T-helper 1 cell (primary cell): ENCODE measurements at places on chromosomes 7 and 10.

DNA sequence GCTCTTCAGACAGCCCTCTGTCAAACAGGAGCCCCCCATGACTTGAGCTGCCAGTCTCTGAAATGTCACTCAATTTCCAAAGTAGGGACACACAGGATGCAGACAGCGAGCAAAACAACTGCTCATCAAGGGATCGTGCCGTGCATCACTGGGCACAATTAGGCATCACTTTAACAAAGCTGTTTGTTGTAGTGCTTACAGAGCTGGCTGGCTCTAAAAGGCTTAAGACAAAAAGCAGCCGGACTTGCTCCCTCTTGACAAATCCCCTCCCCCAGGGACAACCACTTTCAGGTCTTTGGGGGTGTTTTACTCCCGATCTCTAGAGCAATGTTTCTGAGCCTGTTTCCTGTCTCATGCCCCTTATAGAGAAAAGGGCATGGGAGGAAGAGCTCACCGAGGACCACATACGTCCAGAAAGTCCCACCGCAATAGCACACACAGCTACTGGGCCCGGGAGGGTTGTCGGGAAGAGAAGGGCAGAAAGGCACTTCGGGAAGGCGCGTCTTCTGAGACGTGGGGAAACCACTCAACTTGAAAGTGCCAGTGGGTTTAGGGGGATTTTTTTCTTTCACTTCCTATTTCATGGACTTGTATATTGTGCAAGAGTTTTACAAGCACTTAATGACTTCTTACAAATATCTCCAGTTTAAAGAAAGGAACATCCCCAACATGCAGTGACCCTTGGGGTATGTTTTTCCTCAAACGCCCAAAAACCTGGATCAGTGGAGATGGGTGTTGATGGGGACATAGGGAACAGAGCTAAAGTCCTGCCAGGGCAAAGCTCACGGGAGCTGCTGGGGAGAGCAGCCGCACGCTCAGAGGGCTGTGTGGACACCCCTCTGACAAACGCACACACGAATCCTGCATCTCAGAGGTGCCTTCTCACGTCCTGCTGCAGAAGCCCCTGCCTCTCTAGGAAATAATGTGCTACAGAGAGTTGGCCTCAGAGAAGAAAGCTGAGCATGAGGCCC, 27.1 kb downstream of the LRRC20 start:
- no peak for DNase-seq

- no peak for DNase-seq
Observed at GRCh38 chr10:114276671-114277070, 37.6 kb downstream of the VWA2 start.

DNA sequence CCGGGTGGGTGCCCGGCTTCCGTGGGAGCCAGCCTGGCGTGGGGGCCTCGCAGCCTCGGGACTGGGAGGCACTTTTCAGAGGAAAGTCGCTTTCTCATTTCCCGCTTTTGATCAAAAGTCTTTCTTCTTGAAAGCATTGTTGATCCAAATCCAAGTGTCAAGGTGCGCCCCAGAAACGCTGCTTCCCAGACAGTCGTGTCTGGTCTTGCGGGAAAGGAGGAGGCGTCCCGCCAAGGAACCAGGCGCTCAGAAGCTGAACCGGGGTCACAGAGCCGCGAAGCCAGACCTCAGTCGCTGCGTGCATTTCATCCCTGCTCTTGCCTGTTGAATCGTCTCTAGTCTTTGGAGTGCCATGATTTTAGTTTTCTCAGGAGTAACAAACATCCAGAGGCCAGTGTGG, 1.1 kb upstream of the BNIP3 start:
- DNase-seq = no peak

DNA sequence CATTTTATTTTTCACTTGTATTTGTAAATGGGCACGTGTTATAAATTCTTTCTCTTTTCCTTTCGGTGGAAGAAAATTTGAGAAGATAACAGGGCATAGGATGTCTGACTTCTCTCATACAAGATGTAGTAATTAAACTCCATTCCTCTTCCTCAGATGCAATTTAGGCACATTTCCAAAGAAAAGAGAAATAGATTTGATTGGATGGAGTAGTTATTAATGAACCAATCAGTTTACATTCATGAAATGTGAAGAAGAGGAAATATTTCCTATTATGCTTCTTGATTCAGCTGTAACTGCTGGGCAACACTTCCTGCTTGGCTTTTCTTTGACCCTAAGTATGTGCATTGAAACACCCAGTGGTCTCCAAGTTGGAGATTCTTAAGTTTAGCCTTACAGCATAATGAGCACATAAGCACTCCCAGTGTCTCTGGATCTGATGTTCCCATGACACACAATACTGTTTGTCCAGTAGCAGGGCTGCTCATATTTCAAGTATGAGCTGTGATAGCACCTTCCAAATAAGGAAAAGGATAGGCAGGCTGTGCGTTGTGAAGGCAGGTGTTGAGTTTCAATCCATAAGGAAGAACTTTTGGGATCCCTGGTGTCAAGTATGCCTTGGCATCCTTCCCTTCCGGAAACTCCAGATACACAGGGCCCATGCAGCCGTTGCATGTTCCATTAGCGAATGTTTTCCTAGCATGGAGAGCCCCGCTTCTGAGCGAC, 33.4 kb upstream of the COBL start:
- DNase-seq = no peak

DNA sequence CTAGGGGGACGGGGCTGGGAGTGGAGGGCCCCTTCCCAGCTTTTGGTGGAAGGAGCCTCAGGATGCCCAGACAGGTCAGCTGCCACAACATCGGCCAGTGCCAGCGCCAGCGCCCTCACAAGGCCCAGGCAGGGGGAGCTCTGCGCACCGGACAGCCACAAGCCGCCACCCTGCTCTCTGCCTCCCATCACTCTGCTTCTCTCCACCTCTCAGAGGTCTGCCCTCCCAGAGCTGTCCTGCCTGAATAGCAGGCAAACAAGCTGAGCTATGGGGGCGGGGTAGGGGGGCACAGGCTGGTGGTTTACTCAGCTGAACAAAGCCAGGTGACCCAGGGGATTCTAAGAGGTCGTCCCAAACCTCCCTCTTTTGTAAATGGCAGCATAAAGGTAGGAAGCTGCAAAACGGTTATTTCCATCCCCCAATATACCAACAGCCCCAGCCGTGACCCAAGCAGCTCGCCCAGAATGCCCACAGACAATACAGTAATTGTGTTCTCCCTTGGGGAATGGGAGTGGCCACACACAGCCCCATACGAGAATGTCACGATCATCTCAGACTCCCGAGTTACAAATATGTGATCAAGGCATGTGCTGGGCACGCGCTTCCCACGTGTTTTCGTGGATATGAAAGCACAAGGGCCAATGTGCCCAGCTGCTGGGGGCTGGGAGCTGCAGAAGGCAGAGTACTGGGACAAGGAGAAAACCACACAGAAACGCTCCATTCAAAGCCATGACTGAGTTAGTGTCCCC, 19.7 kb downstream of the FAM53B start:
- DNase-seq = no peak

DNA sequence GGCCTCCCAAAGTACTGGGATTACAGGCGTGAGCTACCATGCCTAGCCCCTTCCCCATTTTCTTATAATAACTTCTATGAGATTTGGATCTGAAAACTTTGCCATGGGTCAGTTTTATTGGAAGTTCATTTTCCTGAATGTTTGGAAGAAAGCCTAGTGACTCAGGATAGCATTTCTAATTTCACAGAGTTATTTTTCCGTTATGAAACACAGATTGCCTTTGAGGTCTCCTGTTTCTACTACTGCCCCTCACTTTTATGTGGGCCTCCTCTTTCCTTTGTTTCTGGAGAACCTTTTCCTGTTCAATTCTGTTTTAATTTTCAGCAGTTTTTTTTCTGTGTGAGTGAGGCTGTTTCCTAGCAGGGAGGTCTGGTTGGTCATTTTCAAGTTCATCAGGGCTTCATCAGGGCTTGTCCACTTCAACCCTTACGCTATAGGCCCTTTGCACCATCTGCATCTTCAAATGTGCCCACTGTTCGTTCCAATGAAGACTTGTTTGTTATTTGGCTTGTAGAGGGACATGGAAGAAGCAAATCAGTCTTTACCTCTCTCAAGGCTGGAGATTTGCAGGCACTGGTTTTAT, 58.7 kb downstream of the BMPR1A start:
- no peak for DNase-seq

GRCh38 chr7:22418251-22419046, 61.5 kb upstream of the RAPGEF5 start:
- no peak for DNase-seq

DNA sequence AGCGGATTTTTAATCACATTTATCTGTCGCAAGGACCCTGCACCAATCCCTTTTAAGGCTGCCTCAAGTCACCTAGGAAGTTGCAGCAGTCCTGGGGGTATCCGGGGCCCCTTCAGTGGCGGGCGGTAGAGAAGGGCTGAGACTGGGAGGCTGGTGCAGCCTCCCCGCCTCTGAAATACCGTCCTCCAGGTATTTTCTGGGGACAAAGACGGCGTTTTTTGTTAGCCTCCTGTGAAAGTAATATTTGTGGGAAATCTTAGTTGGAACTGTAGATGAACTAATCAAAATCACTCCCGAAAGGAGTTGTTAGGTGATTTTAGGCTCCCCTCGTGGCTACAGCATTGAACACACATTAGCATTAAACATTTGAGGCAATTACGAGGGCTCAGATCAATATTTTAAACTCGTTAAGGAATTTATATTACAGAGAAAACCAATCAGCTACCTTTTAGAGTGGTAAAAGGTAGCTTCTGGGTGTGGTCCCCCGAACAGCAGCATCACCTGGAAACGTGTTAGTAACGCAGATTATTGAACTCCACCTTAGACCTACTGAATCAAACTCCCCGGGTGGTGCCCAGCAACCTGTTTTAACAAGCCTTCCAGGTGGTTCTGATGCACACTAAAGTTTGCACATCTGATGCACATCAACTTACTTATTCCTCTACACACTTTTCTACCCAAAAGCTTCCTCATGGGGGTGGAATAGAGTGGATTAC, 530 bp upstream of the ANXA7 start:
- no peak for DNase-seq

DNA sequence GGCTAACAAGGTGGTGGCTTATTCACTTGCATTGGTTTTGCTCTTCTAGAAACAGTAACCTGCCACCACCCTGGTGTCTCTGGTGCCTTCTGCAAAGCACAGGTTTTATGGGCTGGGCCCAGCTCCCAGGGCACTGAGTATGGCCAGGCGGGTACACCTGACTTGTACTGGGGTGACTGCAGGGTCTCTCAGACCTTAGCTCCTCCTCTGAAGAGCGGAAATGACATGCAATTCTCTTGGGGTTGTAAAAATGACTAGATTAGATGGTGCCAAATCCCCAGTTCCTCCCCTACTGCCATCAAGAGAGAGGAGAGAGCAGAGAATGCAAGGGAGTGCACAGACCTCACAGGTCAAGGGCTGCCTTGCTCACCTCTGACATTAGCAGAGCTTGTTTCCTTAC, 14.7 kb downstream of the ESYT2 start:
- DNase-seq = peak; percentile 72

DNA sequence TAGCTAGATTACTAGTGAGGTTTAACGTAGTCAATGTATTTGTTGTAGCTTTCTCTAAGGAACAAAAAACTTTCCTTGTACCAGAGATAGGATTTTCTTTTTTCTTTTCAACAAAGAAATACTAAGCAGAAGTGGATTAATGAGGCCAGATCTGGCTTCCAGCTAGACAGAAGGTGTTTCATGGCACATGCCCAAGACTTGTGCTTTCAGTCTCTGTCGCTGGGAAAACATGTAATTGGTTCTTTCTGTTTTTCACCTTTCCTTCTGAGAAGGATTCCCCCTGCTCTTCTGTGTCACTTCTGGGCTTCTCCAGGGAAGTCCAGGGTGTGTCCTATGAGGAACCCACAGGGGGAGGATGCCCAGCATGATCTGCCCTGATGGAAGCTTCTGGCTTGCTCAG, 492.2 kb downstream of the CCSER2 start:
- no peak for DNase-seq

GRCh38 chr7:129189661-129190310, 1.4 kb downstream of the SMO start:
- DNase-seq = no peak

DNA sequence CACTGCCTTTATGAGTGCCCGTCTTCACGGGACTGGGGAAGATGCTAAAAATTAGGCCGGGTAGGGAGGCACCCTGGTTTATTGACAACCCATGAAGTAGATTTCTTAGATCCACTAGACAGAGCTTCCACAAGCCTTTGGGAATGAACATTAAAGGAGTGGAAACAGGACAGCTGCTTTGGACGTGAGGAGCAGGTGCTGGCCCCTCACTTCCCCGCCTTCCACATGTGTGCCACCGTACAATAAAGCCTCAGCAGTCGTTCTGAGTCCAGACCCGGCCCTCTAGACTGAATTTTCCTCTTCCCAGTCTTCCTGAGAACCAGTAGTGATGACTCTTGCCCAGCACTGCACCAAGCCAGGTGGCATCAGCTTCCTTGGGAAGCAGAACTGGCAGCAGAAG, 282.4 kb downstream of the CELF2 start:
- no peak for DNase-seq

DNA sequence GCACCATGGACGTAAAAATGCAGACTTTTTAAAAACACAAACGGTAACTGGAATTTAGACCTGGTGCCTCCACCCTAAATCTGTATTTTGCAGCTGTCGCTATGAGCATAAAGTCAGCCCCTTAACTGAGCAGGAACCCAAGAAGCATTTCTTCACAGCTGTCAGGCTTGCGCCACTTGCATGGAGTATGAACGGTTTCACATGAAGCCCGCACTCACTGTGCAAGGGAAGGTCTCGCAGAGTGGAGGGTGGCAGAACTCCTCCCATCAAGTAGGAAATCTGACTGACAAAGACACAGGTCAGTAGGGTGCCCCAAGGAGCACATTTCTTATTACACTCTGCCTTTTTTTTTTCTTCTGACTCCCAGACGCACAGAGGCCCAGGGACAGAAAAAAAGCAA, 58.5 kb downstream of the ELMO1 start:
- DNase-seq = no peak

DNA sequence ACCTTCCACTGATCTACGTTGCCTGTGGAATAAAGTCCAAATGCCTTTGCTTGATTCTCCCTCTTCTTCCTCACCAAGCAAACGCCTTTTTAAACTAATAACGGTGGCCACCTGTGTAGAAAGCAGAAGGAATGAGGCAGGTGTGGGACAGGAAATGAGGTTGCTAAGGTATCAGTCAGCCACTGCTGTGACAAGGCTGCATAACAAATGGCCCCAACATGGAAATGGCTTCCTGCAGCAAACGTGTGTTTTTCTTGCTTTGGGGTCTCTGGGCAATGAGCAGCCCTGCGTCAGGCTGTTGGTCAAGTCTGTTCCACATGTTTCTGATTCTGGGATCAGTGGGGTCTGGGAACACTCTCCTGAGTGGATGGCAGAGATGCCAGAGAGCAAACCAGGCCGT, 56.0 kb upstream of the EN2 start:
- no peak for DNase-seq

DNA sequence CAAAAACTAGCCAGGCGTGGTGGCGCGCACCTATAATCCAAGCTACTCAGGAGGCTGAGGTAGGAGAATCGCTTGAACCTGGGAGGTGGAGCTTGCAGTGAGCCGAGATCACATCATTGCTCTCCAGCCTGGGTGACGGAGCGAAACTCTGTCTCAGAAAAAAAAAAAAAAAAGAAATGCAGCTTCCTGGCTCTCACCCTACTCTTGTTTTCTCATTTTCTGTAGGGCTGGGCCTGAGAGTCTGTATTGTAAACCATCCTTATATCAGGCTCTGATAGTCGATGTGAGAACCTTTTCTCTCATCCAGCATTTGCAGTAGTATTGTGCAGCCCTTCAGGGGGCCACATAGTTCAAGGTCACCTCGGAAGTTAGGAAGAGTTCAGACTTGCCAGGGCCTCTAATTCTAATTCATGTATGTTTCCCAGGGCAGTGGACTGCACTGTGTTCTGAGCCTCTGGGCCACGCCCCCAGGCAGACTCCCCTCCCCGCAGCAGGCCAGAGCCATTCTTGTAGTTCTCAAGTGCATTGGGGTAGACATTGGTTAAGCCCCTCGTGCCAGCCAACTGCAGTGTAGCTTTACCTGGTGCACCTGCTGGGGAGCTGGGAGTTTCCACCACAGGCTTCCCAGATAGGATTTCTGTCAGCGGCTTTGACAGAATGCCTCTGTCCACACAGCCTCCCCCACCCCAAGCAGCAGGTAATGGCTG, 38.3 kb upstream of the PDCD4 start:
- DNase-seq = no peak
